ENCODE measurements at places on chromosomes 7 and 10. TPM values are rescaled to one million over a fixed set of nuclear protein-coding genes. Genes with fewer than 3 reads are reported as not detected.

DNA sequence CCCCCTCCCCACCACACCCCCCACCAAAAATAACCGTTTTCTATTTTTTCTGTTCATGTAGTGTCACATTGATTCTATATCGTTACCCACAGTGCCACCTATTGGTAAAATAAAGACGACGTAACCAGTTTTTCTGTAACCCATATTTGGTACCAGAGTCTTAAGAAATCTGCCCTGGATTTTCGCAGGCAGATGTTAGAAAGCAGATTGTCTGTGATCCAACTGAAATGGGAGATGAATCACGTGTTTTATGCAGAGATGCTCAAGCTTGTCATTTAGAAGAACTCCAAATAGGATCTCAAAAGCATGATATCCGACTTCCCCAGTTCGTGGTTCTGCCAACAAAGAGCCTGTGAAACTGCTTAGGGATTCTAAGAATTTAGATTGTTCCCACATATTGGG, 261.1 kb upstream of the CSTF2T start:
- no peak for DNase-seq

DNA sequence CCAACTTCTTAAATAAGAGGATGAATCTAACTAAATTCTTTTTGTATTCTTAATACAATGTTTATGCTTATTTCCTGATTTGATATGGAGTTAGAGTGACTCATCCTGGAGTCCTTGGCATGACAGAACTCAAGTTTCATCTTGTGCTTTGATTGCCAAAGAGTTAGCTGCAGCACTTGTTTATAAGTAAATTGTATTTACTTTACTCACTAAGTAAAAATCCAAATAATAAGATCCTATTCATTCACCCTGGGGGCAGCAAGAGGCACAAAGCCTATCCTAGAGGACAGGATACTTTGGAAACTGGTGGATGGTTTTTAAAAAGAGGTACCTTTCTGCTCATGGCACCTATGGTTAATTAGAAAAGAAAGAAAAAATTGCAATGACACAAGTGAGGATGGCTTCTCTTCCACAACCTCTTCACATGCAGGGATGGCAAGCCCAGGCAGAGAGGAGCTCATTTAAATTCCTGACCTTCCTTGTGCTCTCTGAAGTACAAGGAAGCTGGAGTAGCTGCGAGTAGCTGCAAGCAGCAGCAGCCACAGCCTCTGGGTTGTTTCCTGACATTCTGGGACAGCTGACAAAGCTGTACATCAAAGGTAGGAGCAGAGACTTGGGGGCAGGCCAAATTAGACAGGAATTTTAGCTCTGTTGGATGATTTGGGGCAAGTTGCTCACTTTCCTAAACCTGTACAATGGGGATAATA, 28.5 kb upstream of the CROT start:
- no peak for DNase-seq

DNA sequence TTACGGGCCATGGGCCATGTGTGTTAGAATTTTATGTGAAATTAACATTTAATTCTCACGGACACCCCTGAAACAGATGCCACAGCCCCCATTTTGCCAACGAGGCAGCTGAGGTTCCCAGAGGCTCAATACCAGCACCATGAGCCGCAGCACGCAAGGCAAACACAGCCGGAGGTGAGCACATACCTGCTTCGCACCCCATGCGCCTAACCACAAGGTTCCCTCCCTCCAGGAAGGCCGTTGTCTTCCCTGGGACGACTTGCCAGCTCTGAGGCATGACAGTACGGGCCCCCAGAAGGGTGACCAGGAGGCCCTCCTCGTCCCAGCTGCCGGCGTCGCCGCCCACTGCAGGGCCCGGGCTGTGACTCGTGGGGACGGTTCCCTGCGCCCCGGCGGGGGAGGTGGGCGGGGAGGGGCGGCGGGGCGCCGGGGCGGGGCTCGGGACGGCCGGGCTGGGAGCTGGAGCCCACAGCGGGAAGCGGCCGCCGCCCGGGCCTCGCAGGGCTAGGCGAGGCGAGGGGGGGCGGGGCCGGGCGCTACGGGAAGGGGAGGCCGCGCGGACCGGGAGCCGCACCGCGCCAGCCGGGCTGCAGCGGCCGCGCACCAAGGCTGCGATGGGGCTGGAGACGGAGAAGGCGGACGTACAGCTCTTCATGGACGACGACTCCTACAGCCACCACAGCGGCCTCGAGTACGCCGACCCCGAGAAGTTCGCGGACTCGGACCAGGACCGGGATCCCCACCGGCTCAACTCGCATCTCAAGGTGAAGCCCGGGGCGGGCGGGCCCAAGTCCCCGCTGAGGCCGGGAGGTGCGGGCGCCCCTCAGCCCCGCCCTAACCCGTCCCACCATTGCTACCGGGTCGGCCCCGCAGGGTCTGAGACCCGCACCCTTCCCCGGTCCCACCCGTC, at the start of gene CAV2:
Gene CAV2 (plus strand): TSS at position 571 of the 910 bp plus-strand sequence. CDS start 44 bp downstream, at position 615.
- peak; percentile 44 for DNase-seq

- peak; percentile 48 for DNase-seq
These were observed 26.0 kb upstream of the ZNF273 start for GRCh38 chr7:64876792-64877713.

DNA sequence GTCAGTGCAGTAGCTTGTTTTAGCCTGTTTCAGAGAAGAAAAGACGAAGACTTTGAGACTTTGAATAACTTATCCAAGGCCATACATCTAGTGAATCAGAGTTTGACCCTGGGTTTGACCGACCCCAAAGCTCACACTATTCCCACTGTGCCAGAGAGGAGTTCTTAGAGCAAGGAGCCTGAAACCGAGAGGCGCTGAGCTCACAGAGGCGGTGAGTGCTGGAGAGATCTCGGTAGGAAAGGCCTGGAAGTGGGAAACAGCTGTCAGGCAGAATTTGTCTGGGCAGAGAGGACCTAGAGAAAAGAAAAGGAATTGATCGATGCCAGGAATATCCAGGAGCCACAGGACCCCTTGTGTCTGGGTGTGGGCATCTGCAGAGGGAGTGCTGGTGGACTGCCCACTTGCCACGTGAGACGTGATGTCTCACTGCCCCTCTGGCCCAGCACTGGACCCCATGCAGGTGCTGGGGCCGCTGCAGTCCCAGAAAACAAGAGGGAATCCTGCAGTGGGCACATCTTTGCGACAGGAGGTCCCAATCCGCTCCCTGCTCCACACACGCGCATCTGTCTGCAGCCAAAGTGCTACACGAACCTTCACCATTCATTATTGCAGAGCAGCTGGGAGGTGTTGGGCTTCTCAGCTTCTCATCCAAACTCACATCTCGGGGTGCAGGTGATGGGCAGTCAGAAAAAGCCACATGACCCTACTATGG, 6.2 kb downstream of the CALML3 start:
- DNase-seq, result no peak

DNA sequence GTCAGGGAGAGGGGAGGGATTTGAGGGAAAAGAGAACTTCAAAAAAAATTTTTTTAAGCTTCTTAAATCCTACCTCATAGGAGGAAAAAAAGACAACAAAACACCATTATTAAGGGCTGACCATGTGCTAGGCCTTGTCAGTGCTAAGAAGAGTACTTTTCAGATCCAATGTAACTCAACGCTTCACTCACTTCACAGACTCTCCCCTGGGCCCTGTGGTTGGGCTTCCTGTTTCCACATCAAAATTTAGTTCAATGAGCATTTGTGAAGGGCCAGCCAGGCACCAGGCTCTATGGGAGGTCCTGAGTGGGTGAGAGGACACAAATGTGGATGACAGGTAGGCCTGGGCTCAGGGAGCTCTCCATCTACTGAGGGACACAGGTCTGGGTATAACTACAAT, 249.8 kb downstream of the PTEN start:
- no peak for DNase-seq

- no peak for DNase-seq
These were observed 59.3 kb downstream of the DLG5 start for GRCh38 chr10:77867124-77867719.

DNA sequence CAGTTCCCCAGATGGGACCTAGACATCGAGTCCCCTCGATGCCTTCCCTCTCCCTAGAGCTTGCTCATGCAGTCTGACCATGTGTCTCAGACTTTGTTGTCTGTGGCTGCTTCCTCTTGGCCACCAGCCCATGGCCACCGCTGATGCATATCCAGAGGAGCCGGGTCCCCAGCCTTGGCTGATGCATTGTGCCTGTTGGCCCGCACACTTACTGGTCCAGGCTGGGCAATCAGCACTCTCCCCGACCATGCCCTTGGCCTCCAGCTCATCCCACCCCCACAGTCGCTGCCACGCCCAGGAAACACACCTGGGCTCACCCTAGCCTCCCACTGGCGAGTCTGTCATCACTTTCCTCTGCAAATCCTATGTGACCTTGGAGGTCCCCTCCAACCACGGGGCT, 10.1 kb downstream of the NPC1L1 start:
- peak; percentile 50 for DNase-seq

- DNase-seq, result no peak
These were observed 21.4 kb upstream of the OPN4 start for GRCh38 chr10:86632951-86633350.

GRCh38 chr7:101362334-101363195, at the start of gene COL26A1:
Gene COL26A1, plus strand, starts transcription at chr7:101362875. Its CDS starts 158 bp downstream, at chr7:101363033.
- DNase-seq, result no peak

DNA sequence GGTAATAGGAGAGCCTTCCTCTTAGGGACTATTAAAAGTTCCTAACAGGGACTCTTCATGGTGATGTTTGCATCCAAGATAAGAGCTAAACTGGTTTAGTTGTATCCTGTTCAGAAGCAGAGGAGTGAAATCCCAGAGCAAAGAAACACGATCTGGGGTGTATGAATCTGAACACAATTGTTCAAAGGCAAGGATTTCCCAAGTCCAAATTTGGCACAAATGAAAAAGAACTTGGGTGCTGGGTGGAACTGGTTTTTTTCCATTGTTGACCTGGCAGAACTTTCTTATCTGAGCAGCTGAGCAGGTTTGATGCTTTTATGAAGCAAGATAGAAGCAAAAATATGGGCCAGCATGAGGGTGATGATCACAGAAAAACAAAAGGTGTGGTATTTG, 6.0 kb downstream of the AGFG2 start:
- no peak for DNase-seq

GRCh38 chr7:149490083-149490760, 7.4 kb downstream of the ZNF746 start:
- no peak for DNase-seq

- DNase-seq, result no peak
These were observed 86.2 kb downstream of the PLXDC2 start for GRCh38 chr10:19902456-19902855.

GRCh38 chr10:34537629-34538231, 277.4 kb downstream of the PARD3 start:
- DNase-seq, result no peak

- no peak for DNase-seq
These were observed 56.5 kb upstream of the PFKFB3 start for GRCh38 chr10:6146013-6146785.

- DNase-seq, result no peak
These were observed 186.2 kb downstream of the DNAJB6 start for GRCh38 chr7:157522954-157523353.

DNA sequence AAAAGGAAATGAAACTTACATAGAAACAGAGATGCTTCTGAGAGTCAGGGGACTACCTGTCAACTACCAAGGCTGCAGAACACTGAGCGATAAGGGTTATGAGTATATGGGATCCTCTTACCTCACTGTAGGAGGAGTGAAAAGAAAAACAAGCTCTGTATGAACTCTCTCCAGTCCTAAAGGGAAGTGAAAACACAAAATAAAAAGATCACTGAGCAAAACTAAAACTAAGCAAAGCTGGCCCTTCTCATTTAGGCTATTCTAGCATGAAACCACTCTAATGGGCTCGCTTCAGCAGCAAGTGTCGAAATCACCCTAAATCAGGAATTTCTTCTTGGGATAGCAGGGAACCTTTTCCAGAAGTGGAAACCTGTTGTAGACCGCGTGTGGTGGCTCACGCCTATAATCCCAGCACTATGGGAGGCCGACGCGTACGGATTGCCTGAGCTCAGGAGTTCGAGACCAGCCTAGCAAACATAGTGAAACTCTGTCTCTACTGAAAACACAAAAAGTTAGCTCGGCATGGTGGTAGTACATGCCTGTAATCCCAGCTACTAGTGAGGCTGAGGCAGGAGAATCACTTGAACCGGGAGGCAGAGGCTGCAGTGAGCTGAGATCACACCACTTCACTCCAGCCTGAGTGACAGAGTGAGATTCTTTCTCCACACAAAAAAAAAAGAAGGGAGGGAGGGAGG, 27.0 kb downstream of the DCLRE1C start:
- DNase-seq, result no peak

GRCh38 chr10:30822693-30823465, 193.3 kb upstream of the LYZL2 start:
- DNase-seq, result no peak

DNA sequence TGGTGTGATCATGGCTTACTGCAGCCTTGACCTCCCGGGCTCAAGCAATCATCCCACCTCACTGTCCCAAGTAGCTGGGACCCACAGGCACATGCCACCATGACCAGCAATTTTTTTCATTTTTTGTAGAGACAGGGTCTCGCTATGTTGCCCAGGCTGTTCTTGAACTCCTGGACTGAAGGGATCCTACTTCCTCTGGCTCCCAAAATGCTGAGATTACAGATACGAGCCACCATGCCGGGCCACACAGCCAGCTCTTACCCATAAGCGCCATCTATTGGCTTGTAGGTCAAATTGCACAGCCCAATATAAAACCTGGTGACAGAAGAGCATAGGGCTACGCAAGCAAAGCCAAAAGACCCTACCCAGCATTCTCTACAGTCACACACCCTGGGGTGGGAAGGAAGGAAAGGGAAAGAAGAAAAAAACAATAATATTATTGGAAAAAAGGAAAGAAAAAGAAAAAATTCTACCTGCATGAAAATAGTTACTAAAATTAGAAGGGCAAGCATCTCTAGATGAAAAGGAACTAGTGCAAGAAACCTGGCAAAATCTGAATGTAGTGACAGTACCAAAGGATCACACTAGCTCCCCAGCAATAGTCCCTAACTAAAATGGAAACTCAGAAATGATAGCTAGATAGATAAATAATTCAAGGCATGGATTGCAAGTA, 29.4 kb upstream of the AMPH start:
- no peak for DNase-seq

GRCh38 chr7:157211690-157212089, 73.0 kb downstream of the UBE3C start:
- no peak for DNase-seq

GRCh38 chr10:31926160-31926559, 2.5 kb downstream of the ARHGAP12 start:
- DNase-seq, result no peak

Gene VTI1A
- 28.1 TPM for total RNA-seq

Gene MYO1G
- total RNA-seq, result 6.0 TPM

Gene CTTNBP2
- 10.6 TPM for total RNA-seq

Gene FOXI2
- total RNA-seq, result 0.23 TPM

Gene PLEKHA1
- total RNA-seq, result 54.8 TPM

Gene UNC5B
- total RNA-seq, result 115 TPM

Gene EEPD1
- total RNA-seq, result 40.1 TPM

Gene LRRC17
- total RNA-seq, result 10.6 TPM

Gene NEURL1
- 4.9 TPM for total RNA-seq

Gene CAMK2G
- total RNA-seq, result 43.7 TPM
